ENCODE measurements at places on chromosomes 7 and 10.

- no peak for DNase-seq
Measured at GRCh38 chr7:77753173-77753572, 45.1 kb downstream of the TMEM60 start.

DNA sequence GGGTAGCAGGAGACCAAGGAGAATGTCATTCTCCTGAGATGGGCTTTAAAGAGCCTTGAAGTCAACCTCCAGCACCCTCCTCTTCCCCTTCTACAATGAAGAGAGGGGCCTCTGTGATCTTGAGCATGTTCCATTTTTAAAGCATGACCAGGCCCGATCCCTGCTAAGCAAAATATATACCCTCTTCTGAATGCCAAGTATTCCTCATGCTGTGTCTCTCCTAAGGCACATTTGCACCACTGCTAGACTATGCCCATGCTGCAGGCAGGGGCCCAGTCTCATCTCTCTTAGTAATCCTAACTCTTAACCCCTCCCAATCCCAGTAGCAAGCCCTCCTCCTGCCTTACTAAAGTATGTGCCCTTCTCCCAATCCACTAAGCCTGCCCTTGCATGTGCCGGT lies 18.4 kb downstream of the SORBS1 start:
- no peak for DNase-seq

DNA sequence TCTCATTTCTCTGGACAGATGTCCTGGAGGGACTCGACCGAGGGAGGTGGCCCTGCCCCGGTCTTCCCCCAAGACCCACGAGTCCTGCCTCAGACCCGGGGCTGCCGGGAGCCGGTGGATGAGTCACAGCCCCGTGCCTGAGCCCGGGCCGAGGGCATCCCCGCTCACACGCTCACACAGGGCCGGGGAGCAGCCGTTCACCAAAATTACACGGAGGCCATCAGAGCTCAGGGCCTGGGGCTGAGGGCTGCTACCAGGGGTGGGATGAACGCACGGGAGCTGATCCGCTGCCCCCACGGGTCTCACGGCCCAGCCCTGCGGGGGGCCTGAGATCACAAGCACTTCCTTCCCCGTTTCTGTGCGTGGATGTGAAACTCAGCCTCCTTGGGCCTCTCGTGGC lies 17.5 kb downstream of the FAM20C start:
- no peak for DNase-seq

GRCh38 chr7:28354601-28355402 lies 57.5 kb upstream of the CREB5 start:
- DNase-seq: no peak

DNA sequence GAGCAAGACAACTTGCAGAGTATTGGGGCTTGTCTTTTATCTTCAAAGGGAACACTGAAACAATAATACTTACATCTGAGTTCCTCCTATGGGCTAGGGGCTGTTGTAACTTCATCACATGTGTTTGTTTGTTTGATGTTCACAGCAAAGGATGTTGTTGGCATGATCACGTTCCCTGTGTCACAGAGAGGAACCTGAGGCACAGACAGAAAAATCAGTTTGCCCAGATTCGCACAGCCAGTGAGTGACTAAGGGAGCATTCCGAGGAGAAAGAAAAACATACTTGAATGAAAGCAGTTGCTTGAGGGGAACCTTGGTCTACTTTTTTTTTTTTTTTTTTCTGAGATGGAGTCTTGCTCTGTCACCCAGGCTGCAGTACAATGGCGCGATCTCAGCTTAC lies 87.2 kb upstream of the PFKP start:
- no peak for DNase-seq

- DNase-seq: no peak
Measured at GRCh38 chr10:125149036-125149679, 11.2 kb downstream of the CTBP2 start.

DNA sequence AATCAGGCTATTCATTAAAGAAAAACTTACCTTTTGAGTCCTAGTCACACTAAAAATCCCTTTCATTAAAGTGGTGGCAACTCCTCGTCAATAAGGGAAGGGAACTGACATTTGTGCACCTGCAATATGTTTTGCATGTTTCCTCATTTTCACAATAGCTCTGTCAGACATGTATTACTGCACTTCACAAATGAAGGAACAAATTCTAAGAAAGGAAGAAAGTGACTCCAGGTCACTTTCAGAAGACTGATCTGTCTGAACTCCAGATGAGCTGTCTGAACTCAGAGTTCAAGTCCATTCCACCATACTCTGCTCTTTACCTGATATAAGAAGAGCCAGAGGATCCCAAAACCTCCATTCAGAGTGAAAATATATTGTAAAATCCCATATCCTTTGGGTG lies 50.3 kb upstream of the GSAP start:
- DNase-seq: no peak

DNA sequence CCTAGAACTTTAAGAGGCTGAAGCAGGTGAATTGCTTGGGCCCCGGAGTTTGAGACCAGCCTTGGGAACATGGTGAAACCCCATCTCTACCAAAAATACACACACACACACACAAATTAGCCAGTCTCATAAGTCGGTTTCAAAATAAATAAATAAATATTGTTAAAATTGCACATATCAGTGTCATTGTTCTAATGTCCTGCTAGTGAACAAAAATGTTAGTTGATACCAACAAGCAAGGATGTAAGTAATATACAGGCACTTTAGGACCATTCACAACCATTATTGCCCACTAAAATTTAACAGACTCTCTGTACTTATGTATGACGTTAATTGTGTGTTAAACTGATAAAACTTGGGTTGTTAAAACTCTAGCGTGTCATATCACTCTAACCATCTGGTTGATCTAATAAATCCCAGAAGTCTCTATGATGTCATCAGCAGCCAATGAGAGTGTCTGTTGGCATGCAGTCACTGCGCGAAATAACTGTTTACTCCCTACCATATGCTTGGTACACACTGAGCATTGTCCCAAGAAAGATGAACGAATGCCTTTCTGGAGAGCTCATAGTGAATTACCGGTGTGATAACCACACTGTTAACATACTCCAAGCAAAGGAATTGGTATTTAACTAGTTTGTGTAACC lies 30.4 kb upstream of the OTUD1 start:
- no peak for DNase-seq

GRCh38 chr10:52653263-52653909 lies 119.2 kb downstream of the MBL2 start:
- no peak for DNase-seq

GRCh38 chr10:122497241-122497640 lies 35.9 kb downstream of the HTRA1 start:
- DNase-seq: no peak

DNA sequence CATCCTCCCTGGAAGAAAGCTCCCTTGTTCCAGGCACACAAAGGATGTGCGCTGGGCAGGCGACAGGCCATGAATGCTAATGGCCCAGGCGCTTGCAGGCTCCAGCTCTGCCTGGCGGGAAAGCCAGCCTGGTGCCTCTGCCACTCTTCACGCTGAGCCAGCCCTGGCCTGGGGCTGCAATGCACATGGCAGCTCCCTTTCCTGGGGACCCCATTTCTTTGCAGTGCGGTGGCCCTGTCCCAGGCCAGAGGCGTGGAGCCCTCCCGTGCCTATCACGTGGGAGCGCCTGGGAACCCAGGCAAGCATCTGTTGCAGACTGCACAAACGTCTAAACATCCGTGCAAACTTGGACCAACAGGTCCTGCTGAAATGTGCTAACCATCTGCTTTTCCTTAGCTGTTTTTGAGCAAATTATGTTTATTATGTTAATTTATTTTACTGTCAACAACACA lies 152.1 kb upstream of the LYZL2 start:
- DNase-seq: no peak

DNA sequence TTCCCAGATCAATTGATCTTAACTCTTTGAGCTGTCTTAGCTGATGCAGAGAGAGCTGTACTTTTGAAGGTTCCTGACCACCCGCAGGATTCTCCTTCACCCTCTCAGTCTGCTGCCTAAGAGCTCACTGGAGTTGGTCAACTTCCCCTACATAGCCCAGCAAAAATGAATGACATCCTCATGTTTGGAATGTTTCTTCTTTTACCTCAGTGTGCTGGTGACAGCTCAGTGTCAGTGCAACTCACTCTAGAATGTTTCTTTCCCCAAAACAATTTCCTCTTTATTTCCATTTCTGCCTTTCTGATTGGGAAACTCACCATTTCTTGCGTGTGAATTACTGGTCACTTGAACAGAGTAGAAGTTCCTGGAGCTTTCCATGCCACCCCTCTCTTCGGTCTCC lies 48.7 kb downstream of the LSMEM1 start:
- no peak for DNase-seq

GRCh38 chr10:35447693-35448407 lies 111.5 kb downstream of the CCNY start:
- no peak for DNase-seq

DNA sequence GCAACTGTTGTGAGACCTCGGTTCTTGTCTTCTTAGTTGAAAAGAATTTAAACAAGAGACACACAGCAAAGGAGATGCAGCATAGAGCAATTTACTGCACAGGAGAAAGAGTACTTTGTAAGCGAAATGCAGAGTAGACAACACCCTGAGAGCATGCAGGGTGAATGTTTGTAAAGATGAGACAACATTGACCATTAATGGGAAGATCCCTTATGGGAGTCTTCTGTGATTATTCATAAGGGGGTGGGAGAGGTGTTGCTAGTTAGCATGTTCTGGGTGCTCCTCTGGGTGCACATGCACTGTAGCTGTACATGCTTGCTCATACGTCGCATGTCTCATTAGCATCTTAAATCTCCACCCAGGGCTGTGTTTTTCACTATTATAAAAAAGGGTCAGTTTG lies 62.3 kb downstream of the CLRN3 start:
- no peak for DNase-seq

GRCh38 chr10:108791794-108792474 lies 1131.4 kb downstream of the XPNPEP1 start:
- no peak for DNase-seq

GRCh38 chr7:123241809-123242208 lies 42.0 kb upstream of the SLC13A1 start:
- DNase-seq: no peak

GRCh38 chr10:627032-627992 lies 62.2 kb downstream of the DIP2C start:
- DNase-seq: no peak

DNA sequence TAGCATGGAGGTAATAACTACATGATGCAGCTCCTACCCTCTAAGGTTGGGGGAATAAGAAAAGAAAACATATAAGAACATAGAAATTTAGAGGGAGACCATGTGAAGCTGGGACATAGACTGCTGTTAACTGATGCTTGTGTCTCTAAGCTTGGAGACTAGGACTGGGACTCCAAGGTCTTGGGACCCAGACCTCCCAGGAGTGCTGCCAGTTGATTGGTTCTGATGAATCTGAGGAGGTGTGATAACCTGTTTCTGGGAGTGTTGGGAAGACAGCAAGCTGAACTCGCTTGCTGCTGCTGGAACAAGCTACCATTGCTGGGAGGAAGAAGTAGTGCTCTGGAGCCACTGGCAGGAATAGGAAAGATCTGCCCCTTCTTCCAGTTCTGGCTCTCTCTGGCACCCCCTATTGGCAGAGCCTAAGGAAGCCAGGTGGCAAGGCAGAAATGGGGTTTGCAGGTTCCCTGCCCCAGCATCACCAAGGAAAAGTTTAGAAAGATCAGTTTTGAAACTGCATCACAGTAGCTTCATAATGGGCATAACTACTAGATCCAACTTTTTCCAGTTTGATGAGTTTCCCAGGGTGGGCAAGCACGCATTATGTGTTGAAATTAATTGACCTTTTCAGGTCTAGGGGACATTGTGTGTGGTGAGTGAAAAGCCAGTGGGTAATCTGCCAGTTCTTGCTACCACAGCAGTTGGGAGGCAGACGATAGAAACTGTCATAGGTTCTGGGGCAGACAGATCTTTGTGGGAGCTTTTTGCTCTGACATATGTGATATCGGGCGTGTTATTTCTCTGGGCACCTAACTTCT lies 140.7 kb downstream of the SND1 start:
- peak; percentile 24 for DNase-seq

DNA sequence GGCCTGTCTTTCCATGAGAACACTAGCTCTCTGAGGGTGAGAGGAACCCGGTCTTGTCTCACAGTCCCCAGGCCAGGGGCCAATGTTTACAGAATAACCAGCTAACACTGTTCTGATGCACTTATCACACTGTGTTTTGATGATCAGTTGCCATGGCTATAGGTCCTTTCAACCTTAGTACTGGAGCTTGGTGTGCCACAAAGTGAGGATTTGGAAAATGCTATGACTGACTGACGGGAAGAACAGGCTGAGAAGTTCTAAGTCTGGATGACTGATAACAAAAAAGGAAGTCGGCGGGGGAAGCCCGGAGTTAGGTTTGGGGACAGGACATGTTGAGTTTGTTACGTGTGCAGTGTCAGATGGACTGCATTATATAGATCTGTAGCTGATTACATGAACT lies 141.8 kb downstream of the CTTNBP2 start:
- DNase-seq: no peak

GRCh38 chr10:119942973-119943372 lies 50.4 kb downstream of the SEC23IP start:
- DNase-seq: no peak

- no peak for DNase-seq
Measured at GRCh38 chr10:26773633-26774032, 76.1 kb downstream of the PDSS1 start.

DNA sequence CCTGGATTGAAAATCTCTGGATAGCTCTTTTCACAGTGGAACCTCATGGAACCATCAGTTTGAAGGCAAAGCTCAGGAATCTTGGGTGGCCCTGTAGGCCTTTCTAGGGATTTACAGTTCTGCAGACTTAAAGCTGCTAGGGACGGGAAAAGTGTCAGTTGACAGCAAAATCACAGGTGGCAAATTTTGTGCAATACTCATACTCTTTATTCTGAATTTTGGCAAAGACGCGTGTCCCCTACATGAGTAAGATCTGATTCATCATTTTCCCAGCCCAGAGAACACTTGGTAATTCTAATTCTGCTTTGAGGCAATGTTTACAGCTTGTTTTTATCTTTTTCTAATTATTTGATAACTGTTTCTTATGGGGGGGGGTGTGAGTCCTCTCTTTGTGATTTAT lies 3.6 kb downstream of the LRRC17 start:
- DNase-seq: no peak

DNA sequence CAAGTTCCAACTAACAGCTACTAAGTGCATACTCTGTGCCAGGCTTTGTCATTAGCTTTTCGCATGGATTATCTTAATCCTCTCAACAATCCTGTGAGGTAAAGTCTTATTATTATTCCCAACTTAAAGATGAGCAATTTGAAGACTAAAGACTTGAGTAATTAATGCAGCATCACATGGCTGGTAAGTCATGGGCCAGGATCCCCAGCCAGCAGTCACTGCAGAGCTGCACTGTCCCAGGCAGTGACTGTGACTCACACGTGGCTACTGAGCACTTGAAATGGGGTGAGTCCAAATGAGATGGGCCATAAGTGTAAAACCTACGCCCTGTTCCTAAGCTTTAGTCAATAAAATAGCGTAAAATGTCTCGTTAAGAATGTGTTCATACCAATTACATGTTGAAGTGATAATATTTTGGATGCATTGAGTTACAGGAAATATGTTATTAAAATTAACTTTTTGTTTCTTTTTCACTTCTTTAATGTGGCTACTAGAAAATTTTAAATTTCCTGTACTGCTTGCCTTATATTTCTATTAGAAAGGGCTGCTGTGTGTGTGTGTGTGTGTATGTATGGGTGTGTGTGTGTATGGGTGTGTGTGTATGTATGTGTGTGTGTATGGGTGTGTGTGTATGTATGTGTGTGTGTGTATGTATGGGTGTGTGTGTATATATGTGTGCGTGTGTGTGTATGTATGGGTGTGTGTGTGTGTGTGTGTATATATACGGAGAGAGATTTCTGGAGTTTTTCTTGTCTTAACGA lies 756.3 kb downstream of the AUTS2 start:
- no peak for DNase-seq

- DNase-seq: no peak
Measured at GRCh38 chr10:132906106-132906505, 36.3 kb downstream of the CFAP46 start.

- no peak for DNase-seq
Measured at GRCh38 chr10:63522277-63522687, 1.1 kb downstream of the REEP3 start.
